ENCODE measurements at places on chromosomes 3 and 15. TPM values are rescaled to one million over a fixed set of nuclear protein-coding genes. Genes with fewer than 3 reads are reported as not detected.
A peak's percentile ranks its signal among the peaks of the same experiment; 100 is the strongest.

- peaks cover 2% of the 10 kb centered on the region for H3K4me1 ChIP-seq
- H3K27ac ChIP-seq: no peak overlapping the region
- no peak overlapping the region for H3K4me3 ChIP-seq
Observed at GRCh38 chr3:41000471-41000870, 198.8 kb upstream of the CTNNB1 start.

- no peak overlapping the region for H3K27ac ChIP-seq
- H3K4me1 ChIP-seq: no peaks in the 10 kb centered on the region
- H3K36me3 ChIP-seq: no peaks in the 10 kb centered on the region
- no peaks in the 10 kb centered on the region for H3K27me3 ChIP-seq
- DNase-seq: no peak
Observed at GRCh38 chr15:29652595-29652994, 169.7 kb downstream of the TJP1 start.

DNA sequence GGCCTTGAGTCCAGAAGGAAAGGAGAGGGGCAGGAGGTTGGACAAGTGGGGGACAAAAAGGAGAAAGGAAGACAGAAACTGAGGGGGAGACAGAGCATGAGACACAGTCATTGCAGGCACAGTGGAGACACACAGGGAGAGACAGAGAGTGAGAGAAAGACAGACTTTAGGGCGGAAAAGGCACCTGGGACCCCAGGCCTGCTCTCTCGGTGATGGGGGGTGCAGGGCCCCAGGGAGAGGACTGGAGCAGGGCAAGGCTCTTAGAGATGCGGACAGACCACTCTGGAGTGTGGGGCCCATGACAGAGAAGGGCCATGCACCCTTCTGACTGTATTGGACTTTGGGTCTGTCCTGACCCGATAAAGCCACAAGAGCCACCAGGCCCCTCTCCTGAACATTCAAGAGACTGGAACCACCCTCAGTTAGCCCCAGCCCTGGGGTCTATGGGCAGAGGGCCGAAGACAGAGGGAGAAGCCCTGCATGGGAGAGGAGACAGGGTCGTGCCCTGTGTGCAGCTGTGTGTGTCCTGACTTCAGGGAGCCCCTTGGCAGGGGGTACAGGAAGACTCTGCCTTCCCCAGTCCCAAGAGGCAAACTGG lies 12.5 kb downstream of the PLCD1 start:
- no peak for DNase-seq
- no peak overlapping the region for H3K4me3 ChIP-seq
- H3K36me3 ChIP-seq: peaks cover 33% of the 10 kb centered on the region
- H3K27me3 ChIP-seq: no peaks in the 10 kb centered on the region

DNA sequence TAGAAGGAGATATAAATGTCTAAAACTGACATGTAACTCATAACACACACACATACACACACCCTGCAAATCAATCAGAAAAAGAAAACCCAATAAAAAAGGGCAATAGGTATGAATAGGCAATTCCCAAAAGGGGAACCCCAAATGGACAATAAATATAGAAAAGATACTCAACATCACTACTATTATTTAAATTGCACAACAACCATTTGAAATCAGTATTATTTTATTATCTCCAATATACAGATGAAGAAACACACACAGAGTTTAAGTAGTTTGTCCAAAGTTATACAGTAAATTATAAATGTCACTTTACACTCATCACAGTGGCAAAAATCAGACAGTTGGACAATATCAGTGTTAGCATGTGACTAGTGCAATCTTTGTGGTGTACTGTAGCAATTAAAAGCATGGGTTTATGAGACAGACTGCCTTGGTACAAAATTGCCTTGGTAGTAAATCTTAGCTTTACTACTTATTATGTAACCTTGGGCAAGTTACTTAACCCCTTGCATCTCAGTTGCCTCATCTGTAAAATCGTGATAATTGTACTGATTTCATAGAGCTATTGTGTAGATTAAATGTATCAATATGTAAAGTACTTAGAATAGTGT lies 3.4 kb upstream of the FSTL1 start:
- peaks cover 1% of the 10 kb centered on the region for H3K36me3 ChIP-seq
- H3K4me3 ChIP-seq: no peak overlapping the region
- H3K27ac ChIP-seq: no peak overlapping the region
- H3K27me3 ChIP-seq: peaks cover 41% of the 10 kb centered on the region
- peaks cover 10% of the 10 kb centered on the region for H3K4me1 ChIP-seq

GRCh38 chr3:131705558-131706051 lies 202.8 kb upstream of the MRPL3 start:
- no peak for DNase-seq
- no peak overlapping the region for H3K27ac ChIP-seq
- H3K4me3 ChIP-seq: no peak overlapping the region

GRCh38 chr3:46146548-46146947 lies 61.6 kb downstream of the CCR1 start:
- DNase-seq: no peak
- H3K4me1 ChIP-seq: peaks cover 12% of the 10 kb centered on the region
- H3K4me3 ChIP-seq: no peak overlapping the region
- H3K27ac ChIP-seq: no peak overlapping the region
- peaks cover 6% of the 10 kb centered on the region for H3K27me3 ChIP-seq

DNA sequence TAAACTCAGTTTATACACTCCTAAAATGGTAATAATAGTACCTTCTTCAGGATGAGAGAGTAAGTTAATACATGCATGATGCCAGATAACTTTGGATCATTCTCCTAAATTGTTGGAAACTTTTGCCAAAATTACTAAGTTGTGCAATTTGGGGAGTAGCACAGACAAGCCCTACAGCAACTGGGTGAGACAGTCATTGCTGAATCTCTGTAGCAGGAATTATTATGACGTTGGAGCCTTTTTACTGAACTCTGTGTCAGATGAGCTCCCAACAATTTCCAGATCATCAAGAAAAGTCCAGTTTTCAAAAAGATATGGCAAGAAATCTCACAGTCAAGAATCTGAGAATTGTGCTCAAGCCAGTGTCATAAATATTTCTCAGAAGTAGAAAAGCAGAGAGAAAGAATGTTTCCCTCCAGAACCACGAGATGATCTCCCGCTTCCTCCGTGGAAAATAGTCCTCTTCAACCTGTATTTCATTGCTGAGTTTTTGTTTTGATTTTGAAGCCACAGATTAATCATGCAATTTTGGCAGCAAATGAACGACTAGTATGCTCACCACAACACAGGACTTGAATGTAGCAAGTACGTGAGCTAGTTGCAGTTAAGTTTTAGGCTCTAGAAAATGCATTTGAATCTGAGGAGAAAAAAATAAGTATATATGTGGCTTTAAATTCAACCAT lies 485.4 kb downstream of the CNTN6 start:
- H3K27ac ChIP-seq: no peak overlapping the region
- no peaks in the 10 kb centered on the region for H3K27me3 ChIP-seq
- H3K4me1 ChIP-seq: no peaks in the 10 kb centered on the region
- H3K36me3 ChIP-seq: no peaks in the 10 kb centered on the region
- DNase-seq: no peak
- H3K4me3 ChIP-seq: no peak overlapping the region

DNA sequence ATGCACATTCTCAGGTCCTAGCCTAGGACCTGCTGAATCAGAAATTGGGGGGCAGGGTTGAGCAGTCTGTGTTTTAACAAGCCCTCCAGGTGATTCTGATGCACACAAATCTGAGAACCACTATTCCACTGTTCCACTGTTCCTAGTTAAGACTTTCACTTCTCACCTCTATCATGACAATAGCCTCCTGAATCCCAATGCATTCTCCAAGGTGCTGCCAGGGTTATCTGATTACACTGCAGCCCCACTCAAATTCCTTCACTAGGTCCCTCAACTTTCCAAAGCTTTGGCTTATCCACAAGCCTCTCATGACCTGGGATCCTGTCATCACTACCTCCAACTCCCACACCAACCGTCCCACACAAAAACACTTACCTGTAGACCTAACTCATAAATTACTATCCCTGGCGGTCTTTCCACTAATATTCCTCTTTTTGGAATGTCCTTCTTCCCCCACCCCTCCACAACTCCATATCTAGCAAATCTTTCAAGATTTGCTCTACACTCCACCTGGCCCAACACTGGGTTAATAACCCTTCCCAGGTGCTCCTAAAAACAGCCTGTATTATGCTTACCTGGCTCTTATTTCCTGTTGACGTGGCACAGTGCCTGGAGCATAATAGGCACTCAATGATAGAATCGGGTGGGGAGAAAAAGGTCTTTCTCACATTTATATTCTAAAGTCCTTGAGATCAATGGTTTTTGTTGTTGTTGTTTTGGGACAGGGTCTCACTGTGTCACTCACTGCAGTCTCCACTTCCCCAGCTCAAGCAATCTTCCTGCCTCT lies 27.2 kb downstream of the TBL1XR1 start:
- peaks cover 49% of the 10 kb centered on the region for H3K36me3 ChIP-seq
- no peak for DNase-seq
- peak overlapping the region; percentile 22 for H3K27ac ChIP-seq
- no peak overlapping the region for H3K4me3 ChIP-seq
- H3K27me3 ChIP-seq: no peaks in the 10 kb centered on the region

GRCh38 chr15:97084650-97085049 lies 754.1 kb downstream of the NR2F2 start:
- H3K4me1 ChIP-seq: no peaks in the 10 kb centered on the region
- H3K4me3 ChIP-seq: no peak overlapping the region
- DNase-seq: no peak
- H3K27me3 ChIP-seq: no peaks in the 10 kb centered on the region
- no peak overlapping the region for H3K27ac ChIP-seq

DNA sequence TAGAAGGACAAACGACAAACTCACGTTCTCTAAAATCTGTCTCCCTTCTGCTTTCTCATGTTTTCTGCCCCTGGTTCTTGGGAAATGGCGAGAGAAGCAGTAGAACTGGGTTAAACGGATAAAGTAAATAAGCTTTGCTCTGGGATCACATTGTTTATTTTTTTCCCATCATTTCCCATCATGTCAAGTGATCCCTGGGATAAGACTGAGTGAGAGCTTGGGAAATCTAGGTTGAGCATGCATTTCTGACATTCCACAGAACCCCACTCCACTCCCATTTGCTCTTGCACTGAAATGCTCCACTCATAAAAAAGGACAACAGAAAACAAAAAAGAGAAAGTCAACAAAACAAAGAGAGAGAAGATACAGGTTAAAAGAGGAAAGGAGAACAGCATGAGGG lies 69.1 kb downstream of the SEMA6D start:
- peaks cover 2% of the 10 kb centered on the region for H3K27me3 ChIP-seq
- H3K4me1 ChIP-seq: no peaks in the 10 kb centered on the region
- H3K27ac ChIP-seq: no peak overlapping the region
- DNase-seq: no peak

DNA sequence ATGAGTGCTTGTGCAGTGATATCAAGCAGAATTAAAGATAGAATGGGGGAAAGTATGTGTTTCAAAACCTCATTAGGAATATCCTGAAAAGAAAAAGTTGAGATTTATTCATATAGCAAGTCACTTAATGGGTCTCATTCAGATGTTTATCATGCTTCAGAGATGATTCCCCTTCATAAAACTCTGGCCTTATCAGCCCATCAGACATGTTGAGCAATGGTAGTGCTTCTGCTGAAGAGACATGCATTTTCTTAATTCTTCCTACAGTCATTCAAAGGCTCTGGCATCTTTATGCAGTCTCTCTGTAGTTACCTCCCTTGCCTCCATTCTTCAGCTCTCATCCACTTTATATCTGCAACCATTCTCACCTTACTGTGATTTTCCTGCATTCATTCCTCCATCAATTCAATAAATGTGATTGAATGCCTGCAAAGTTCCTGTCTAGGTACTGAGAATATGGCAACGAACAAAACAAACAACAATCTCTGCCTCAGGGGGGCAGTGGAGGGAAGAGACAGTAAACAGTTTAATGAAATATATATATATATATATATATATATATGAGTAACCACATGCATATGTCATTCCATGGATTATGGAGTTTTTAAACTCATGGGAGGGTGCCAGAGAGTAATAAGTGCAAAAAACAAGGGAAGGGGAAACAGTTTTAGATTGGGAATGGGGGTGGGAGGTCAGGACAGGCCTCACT lies 138.5 kb downstream of the NECTIN3 start:
- H3K4me3 ChIP-seq: no peak overlapping the region
- H3K27ac ChIP-seq: no peak overlapping the region
- H3K36me3 ChIP-seq: peaks cover 3% of the 10 kb centered on the region
- H3K4me1 ChIP-seq: no peaks in the 10 kb centered on the region
- no peak for DNase-seq

GRCh38 chr15:94174399-94174802 lies 57.0 kb upstream of the MCTP2 start:
- H3K4me3 ChIP-seq: no peak overlapping the region
- H3K36me3 ChIP-seq: peaks cover 2% of the 10 kb centered on the region
- no peak overlapping the region for H3K27ac ChIP-seq

DNA sequence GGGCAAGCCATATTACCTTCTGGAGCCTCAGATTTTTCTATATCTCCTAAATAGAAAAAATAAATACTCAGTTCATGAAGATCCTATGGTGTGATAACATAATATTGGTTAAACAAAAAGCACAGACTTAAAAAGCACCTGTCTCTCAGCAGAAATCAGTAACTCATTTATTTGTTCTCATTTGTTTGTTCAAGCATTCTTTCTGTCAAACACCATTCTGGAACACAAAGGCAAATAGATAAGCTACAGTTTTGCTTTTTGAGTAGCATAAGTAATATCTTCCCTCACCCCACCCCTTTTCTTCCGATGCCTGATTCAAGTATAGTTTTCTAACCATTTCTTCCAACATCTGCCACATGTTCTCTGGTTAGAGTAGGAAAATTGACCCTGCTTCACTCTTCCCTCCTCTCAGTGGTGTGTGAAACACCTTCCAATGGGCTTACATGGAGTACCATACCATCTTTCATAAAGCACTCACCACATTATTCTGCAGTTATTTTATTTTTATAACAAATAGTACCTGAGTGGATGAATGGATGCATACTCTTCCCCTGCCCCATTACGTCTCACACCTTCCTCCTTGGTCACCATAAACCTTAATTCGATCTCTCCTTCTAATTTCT lies 8.4 kb upstream of the IL1RAP start:
- H3K36me3 ChIP-seq: no peaks in the 10 kb centered on the region
- H3K27me3 ChIP-seq: peaks cover 12% of the 10 kb centered on the region
- no peak overlapping the region for H3K4me3 ChIP-seq
- no peak for DNase-seq
- no peaks in the 10 kb centered on the region for H3K4me1 ChIP-seq

DNA sequence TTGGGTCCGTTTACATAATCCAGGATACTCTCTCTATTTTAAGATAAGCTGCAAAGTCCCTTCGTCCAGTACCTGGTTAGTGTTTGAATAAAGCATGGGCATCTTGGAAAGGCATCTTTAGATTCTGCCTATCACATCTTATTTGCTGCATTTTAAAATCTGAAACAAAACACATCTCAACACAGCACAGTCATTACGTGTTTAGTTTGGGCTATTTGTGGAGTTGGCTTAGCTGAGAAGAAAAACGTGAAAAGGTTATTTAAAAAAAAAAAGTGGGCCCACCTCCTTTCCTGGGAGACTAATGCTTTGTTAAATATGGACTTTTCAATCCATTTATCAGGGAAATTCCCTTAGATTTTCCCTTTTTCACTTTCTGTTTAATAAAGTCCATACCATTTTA lies 174.5 kb upstream of the WNT5A start:
- H3K36me3 ChIP-seq: no peaks in the 10 kb centered on the region
- peaks cover 2% of the 10 kb centered on the region for H3K27me3 ChIP-seq
- DNase-seq: no peak
- no peak overlapping the region for H3K4me3 ChIP-seq

The FEZF2 gene
- total RNA-seq: not detected

The CCR1 gene
- total RNA-seq: 6.4 TPM

The ZNF106 gene
- 56.0 TPM for total RNA-seq

The NR2E3 gene
- not detected for total RNA-seq

The CAPN3 gene
- 5.5 TPM for total RNA-seq

The FGD5 gene
- 0.17 TPM for total RNA-seq

The SH3GL3 gene
- not detected for total RNA-seq
